ENCODE measurements at places on chromosomes 16 and 17.

DNA sequence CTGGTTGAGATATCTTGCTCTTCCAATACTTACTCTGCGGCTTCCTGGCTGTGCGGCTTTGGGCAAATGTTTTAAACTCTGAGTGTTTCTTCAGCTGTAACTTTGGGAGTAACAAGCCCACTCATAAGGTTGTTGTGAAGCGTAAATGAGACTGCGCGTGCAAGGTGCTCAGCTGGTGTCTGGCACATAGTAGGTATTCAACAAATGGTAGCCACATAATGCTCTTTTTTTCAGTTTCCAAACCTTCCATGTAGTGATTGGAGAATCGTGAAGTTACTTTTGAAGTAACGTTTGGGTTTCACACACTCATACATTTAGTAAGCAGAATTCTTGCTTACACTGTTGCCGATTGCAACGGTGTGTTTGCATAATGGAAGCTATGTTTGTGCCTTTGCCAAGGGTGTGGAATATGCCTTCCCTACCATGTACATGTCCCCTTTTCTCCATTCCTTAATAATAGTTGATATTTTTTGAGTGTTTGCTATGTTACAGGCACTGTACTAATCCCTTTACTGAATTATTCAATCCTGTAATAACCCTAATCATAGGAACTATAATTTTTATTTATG, 829 bp downstream of the DHRS7B start:
- no peak for DNase-seq

GRCh38 chr16:87437911-87438610, 45.9 kb downstream of the MAP1LC3B start:
- no peak for DNase-seq

DNA sequence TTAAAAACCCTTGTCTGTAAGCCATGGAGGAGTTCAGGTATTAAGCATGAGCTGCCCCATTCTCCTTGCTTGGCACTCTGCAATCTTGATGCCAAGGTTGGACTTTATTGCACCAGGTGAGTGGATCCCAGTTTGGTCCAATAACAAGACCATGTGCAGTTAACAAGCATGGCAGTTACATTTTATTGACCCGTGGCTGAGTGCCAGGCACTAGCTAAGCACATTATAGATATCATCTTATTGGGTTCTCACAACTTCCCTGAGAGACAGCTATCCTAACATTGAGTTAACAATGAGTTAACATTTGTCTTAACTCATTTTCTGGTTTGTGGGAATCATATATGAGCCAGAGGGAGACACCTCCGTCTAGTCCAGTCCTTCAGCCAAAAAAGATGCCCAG, 21.8 kb downstream of the LYRM9 start:
- DNase-seq: no peak

GRCh38 chr16:53087101-53087500, 32.3 kb downstream of the CHD9 start:
- no peak for DNase-seq

DNA sequence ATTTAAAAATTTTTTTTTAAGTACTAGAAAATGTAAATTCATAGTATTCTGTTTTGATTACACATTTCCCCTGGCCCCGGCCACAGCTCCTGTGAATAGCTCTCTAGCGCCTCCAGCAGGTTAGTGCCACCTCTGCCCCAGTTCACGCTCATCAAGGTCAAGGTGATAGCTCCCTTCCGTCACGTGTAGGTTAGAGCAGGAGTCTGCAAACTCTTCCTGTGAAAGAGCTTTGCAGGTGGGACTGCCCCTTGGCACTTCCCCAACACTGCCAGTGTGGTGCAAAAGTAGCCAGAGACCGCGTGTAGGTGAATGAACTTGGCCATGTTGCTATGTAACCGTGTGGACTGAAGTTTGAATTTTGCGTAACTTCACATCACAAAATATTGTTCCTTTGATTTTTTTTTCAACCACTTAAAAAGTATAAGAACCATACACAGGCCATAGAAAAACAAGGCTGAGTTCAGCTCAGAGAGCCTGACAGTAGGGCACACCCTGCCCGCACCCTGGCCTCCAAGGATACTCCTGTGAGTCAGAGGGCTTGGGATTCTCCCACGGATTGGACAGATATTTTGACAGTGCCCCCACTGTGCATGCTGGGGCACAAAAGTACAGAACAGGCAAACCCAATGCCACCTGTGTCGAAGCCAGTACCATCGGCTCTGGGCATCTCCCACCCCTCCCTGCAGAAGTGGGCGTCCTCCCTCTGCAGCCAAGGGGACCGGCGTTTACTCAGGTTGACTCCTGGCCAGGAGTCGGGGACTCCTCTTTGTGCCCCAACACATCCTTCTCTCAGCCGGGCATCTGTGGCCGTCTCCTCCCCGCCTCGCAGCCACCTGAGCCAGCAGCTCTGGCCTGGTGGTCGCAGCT, 92.0 kb upstream of the CHMP6 start:
- DNase-seq: no peak

DNA sequence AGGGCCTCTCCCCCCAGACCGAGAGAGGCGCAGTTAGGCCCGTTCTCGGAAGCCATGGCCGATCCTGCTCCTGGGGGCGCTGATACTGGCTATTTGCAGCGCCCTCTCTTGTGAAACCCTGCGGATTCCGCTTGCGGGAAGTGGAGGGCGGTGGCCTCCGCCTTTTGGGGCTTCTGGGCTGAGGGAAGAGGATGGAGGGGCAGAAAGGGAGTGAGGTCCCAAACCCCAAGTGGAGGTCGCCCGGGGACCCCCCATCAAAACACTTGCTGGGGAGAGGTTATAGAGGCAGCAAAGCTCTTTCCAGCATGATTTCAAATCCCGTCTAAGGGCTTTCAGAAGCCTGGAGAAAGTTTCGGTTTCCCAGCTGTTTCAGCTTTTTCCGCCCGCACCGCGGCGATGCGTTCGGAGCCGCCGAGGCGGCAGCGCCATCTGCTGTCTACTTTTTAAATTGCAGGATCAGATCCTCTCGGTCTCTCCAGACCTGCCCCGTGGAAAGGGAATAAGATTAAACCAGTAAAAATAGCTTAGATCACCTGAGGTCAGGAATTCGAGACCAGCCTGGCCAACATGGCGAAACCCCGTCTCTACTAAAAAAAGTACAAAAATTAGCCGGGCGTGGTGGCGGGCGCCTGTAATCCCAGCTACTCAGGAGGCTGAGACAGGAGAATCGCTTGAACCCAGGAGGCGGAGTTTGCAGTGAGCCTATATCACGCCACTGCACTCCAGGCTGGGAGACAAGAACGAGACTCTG, 15.8 kb downstream of the SNX20 start:
- no peak for DNase-seq

- DNase-seq: no peak
These were observed 92.9 kb upstream of the DNAH17 start for GRCh38 chr17:78669975-78670518.

DNA sequence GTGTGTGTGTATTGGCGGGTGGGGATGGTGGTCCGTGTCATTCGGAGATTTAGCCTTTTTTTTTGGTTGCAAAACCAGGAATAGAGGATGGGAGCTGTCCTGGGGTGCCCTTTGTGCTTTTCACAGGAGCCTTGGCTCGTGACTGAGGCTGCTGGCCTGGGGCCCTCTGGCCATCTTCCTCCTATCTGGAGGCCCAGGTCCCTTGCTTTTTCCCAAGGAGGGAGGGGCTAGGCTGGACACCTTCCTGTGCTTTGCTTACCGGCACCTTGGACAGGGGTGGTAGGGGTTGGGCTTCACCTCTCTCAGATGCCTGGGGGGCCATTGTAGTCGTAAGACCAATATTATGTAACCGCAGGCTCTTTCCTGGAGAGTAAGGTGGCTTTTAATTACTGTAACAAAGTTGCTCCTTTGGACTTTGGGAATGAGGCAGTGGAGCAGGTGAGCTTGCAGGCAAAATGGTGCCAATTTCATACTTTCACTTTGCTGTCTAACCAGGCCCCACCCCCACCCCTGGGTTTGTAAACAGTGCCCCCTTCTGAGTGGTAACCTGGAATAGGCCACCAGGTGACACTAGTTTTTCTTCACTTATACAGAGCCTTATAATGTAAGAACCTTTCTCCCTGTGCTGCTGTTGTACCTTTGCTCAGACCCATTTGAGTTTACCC, 1.2 kb downstream of the DYNLL2 start:
- DNase-seq: peak; percentile 19

- no peak for DNase-seq
These were observed 168.5 kb downstream of the GRIN2A start for GRCh38 chr16:10013774-10014173.

DNA sequence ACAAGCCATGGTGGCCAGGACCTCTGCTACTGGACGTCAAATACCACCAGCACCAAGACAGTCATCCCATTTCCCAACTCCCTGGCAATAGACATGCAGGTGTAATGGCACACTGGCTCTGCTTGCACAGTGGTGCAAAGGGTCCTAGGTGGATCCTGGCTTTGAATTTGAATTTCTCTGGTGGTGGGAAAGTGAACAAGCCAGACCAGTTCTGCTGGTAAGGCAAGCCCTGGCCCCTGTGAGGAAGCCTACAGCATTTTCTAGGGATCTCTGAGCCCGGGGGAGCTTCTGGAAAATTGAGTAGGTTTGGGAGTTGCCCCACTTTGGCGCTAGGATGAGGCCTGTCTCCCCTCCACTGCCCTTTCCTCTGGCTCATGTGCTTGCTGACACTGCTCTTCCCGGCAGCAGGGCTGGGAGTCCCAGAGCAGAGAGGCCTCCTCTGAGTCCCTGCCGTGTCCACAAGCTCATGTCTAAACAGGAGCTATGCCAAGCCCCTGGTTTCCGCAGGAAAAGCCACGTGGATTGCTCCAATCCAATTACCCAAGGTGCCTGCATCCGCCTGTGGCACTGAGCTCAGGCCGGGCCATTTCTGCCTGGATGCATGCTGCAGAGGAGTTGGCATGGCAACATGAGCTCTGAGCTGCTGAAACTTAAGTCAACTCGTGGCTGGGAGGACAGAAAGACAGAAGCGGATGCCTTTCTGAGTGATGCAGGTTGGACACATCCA, 67.0 kb downstream of the PRMT7 start:
- DNase-seq: no peak

DNA sequence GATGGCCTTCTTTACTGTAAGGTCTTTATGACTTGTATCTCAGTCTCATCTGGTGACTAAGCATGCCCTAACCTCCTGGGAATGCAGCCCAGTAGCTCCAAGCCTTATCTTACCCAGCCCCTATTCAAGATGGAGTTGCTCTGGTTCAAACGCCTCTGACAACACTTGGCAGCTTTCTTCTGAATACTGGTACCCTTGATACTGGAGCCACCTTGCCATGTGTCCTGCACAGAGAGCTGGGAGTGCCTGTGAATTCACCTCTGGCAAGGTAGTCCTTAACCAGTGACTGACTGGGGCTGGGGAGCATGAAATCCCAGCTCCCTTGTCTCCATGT, 17.2 kb downstream of the NUDT7 start:
- DNase-seq: no peak

GRCh38 chr17:49694847-49695697, 12.7 kb downstream of the SLC35B1 start:
- DNase-seq: no peak

DNA sequence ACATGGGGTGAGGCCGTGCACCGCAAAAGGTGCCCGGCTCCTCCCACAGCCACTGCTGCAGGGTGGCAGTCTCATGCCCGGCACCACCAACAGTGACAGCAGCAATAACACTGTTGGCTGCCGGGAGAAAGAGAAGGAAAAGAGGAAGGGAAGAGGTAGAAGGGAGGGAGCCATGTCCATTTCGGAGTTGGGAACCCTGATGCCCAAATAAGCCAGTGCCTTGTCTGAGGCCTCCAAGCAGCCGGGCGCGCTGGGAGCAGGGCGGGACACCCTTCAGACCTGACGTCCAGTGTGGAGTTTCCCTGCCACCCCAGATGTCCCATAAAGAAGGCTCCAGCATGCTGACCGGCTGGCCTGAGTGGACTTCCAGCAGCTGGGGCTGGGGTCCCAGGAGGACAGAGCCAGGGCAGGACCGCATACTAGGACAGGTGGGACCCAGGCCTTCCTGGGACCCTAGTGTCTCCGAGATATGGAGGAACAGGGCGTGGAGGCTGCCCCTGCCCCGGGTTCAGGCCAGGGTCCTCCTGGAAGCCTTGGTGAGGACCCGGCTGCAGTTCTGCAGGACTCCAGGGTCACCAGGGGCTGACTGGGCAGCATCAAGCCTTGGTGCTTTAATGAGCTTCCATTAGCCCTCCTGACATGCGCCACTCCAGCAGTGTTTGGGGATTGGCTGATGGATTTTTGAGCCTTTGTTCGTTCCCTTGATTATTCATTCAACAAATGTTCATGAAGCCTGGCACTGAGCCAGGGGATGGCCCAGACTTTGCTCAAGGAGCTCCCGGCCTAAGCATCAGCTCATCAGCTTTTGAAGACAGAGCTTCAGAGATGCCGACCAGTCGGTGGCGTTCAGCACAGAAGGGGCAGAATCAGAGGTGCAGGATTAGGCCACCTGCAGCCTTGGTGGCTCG, 223.6 kb upstream of the CIBAR2 start:
- no peak for DNase-seq

DNA sequence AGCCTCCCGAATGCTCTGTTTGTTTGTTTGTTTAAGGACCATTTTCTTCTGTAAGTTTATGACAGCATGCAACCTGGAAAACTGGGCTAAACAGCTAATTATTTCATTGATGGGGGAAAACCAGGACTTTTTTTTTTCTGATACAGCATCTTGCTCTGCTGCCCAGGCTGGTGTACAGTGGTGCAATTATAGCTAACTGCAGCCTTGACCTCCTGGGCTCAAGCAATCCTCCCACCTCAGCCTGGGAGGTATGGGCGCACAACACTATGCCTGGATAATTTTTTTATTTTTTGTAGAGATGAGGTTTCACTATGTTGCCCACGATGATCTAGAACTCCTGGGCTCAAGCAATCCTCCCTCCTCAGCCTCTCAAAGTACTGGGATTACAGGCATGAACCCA, 37.3 kb downstream of the GPATCH8 start:
- no peak for DNase-seq

DNA sequence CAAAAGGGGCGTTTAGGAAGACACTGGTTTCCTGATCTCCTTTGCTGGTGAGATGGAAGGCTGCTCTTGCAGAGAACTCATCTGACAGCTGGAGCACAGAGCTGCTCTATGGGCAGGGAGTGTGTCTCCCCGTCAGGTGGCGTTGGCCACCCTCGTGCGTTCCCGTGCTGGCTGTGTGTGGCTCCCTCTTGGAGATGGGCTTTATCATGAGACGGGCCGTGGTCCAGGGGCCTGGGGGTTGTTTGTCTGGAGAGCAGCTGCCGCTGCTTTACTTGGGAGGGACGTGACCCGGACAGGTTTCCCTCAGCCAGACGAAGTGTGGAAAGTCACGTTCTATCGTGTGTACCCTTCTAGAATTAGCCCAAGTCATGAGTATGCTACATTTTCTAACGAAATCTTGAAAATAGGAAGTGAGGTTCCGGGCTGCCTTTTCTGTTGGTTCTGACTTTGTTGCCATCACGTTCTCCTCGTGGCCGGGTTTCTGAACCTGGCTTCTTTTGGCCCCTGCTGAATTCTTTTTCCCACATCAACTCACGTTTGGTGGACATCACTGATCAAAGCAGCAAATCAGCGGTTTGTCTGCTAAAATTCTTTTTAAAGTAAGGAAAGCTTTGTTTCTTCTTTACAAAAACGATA, 105.6 kb upstream of the CHMP6 start:
- DNase-seq: no peak

All from GM12878 (cell line).